HCT116 (cell line): ENCODE measurements at places on chromosomes 16 and 17.
A peak's percentile ranks its signal among the peaks of the same experiment; 100 is the strongest.

DNA sequence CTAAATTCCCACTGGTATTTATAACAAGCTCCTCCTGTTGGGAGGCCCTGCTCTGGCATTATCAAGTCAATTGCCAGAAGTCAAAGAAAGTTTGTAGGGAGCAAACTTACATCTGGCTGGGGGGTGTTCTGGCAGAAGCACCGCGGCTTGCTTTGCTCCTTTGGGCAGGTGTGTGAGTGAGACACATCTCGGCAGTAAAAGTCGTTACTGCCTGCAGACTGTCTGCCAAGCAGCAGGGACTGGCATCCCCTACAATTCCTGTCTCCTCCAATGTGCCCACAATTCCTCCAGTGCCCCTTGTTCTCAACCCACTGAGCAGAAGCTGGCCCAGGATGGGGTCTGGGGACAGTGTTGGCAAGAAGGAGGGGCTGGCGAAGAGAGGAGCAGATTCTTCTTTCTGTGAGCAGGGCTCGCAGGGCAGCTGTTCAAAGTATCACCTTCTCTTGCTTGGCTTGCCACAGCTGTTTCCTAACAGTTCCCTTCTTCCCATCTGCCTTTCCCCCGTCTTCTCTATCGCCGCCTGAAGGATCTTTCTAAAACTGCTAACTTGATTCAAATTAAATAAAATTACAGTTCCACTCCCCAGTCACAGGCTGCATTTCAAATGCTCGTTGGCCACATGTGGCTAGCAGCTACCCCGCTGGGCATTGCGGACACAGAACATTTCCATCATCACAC lies 30.2 kb downstream of the SPACA3 start:
- no peak for DNase-seq

DNA sequence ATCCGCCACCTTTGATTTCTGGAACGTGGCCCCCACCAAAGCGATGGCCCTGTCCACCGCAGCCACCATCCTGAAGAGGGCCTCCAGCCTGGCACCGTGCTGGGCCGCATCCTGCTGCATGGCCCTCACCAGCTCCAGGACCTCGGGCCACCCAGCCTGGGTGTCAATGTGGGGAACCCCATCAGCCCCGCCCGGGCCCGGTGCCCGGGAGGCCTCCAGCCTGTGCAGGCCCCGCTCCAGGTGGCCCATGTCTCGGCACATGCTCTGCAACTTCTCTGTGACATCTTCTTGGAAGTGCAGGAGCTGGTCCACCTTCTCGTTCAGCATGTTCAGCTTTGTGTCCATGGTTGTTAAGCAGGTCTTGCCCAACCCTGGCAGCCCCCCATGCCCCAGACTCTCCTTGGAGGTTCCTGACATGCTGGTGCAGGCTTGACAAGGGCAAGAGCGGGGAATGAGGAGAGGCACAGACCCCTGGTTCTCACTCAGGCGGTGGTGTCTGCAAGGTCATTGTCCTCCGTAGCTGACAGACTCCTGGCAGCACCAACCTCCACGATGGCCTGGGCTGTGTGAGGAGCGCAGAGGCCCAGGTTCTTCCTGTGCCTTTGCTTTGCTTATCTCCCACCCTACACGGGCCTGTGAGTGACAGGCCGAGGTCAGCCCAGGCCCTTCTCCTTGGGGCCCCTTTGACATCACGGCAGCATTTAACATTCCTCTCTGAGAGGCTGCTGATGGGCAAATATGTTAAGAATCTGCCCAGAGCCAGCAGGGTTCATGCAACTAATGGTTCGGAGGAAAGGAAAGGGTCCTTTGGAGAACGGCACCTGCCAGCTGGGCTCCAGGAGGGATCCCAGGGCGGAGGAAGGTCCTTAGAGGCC lies at the start of gene MYLK3:
Gene MYLK3 (minus strand): TSS at position 568 of the 875 bp plus-strand sequence. CDS start 151 bp downstream, at position 417.
- DNase-seq = no peak

- no peak for DNase-seq
Measured at GRCh38 chr17:49552070-49552751, 23.5 kb upstream of the NXPH3 start.

- DNase-seq = no peak
Measured at GRCh38 chr16:10090816-10091215, 91.4 kb downstream of the GRIN2A start.

- DNase-seq = no peak
Measured at GRCh38 chr16:27369806-27370205, 32.2 kb upstream of the IL21R start.

DNA sequence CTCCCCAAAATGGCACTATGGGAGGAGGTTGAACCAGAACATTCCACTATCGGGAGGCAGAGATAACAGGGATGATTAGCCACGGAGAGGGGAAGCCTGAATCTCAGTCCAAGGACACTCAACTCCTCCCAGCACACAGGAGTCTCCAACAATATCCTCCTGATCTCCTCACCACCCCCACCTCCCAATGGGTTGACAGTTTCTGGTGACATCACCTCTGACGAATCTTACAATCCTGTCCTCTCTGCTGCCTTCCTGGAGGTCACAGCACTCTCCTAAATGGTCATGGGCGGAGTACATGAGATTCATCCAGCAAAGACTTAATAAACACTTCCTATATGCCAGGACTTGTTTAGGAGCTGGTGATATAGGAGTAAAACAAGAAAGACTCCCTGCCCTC lies 80.9 kb downstream of the SLC6A2 start:
- no peak for DNase-seq

GRCh38 chr17:72244956-72245355 lies 124.1 kb downstream of the SOX9 start:
- DNase-seq = no peak

DNA sequence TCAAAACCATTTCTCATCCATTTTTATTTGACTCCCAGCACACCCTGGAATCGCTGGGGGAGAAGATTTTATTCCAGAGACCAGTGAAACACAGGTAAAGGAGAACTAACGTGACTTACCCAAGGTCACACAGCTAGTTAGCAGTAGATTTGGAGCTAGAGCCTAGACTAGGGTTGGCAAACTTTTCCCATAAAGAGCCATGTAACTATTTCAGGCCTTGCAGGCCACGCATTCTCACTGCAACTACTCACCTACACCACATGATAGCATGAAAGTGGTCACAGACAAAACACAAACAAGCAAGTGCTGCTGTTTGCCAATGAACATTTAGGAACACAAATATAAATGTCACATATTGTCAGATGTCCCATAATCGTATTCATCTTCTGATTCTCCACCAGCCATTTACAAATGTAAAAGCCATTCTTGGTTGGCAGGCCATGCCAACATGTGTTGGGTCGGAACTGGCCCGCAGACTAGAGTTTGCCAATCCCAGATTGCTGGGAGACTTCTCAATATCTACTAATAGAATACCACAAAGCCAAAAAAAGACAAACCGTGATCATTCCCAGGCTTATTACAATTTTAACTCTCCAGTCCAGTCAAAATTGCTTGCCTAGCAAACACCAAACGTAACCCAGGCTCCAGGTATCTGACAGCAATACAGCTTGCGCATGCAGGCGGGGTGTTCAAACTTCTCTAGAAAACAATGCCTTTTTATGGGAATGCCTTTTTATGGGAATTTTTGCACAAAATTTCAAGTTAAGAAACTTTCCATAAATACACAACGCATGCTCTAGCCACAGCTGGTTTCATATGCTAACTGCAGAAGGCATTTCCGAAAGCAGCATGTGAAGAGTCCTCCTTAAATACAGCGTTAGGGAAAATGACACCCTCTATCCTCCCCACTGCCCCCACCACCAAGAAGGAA lies 20.9 kb downstream of the ZFHX3 start:
- no peak for DNase-seq

- no peak for DNase-seq
Measured at GRCh38 chr16:79728048-79728922, 127.7 kb upstream of the MAF start.

GRCh38 chr16:8935989-8936388 lies 27.7 kb downstream of the USP7 start:
- DNase-seq = no peak

DNA sequence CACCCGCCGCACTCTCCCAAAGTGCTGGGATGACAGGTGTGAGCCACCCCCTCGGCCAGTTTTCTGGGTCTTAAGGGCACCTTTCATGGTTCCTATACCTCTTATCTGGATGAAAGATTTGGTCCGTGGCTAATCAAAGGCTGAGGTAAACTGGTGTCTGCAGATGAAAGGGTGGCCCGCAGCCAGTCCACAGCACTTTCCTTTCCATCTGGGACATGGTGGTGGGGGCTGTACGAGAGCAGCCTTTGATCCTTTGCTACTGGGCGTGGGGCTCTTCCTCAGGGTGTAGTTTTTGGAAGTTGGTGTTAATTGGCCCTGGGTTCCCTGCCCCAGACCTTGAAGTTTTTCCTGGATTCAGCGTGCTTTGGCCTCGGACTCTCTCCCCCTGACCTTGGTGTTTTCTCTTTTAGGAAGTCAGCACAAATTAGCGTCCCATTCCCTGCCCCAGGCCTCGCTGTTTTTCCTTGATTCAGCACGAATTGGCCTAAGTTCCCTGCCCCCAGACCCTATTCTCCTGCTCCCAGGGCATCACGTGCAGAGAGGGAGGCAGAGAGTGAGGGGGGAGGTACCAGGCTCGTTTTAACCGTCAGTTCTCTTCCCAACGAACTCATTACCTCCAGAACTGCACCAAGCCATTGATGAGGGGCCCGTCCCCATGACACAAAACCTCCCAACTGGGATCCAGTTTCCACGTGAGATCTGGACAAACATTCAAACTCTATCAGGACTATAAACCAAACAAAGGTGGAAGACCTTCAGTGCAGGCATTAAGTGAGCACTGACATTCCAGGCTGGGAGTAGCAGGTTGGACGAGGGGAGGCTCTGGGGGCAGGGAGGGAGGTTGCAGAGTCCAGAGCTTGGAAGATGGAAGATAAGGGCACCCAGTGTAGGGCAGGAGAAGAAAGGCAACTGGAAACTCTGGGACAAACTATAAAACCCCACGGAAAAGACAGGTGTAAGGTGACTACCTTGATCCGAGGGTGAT lies 11.6 kb downstream of the DPEP1 start:
- no peak for DNase-seq

DNA sequence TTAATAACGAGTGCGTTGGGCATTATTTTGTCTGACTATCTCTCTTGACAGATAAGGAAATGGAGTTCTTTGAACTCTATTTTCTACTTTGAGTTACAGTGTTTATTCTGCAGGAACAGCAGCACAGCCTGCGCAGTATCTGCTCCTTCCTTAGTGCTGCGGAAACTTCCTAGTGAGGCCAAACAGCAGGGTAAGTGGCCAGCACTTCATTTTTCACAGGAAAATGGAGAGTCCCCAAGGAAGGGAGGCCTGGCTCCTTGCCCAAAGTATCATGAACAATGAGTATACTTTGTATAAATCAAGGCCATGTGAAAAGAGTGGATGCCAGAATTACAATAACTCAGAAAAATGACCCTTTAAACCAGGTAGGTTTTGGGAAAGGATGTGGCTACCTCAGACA lies 140.6 kb downstream of the VPS53 start:
- DNase-seq = no peak

DNA sequence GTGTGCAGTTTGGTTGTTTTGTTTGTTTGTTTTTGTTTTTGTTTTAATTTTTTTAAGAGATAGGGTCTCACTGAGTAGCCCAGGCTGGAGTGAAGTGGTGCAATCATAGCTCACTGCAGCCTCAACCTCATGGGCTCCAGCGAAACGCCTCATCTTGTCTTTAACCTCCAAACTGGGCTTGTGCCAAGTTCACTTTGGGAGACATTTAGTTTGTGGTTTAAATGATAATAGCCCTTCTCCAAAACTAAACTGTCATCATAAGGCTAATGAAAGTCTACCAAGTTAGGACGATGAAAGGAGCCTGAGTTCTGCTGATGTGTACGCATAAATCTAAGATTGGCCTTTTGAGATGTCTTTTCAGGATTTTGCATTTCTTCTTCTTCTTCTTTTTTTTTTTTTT lies 6.5 kb upstream of the CARD14 start:
- DNase-seq = no peak

GRCh38 chr17:66724581-66725341 lies 110.2 kb upstream of the CACNG5 start:
- DNase-seq = no peak

- peak; percentile 65 for DNase-seq
Measured at GRCh38 chr17:1484676-1485422, 7.6 kb downstream of the MYO1C start.

GRCh38 chr17:72380120-72380519 lies 259.3 kb downstream of the SOX9 start:
- DNase-seq = no peak

DNA sequence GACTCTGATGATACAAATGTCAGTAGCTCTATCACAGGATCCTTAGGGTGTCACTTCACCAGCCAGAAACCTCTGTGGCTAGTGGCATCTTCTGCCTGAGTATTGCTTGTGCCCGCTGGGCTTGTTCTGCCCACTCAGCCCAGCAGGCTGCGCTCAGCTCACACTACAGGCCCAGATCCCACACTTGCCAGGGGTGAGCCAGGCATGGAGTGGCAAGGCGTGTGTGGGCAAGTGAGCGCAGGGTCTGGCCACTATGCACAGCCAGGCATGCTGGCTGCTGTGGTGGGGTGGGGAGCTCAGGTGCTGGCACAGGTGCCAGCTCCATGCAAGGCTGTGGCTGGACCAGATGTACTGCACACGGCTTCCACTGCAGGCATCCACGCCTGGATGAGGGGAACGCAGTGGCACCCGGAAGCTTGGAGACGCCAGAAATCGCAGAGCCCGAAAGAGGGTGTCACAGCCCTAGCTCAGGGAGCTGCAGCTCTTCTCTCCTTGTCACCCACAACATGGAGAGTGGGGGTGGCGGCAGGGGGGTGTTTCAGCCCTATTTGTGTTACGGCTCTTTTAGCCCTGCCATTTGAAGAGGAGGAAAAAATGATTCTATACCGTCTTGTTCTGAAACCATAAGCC lies 10.2 kb downstream of the CFAP97D1 start:
- no peak for DNase-seq

GRCh38 chr17:76094046-76094445 lies 9.5 kb downstream of the EXOC7 start:
- DNase-seq = no peak

- DNase-seq = no peak
Measured at GRCh38 chr17:66538776-66539175, 236.4 kb downstream of the PRKCA start.

GRCh38 chr16:84663433-84664101 lies 15.3 kb downstream of the KLHL36 start:
- no peak for DNase-seq

- no peak for DNase-seq
Measured at GRCh38 chr16:19578378-19578971, 23.0 kb downstream of the VPS35L start.

- DNase-seq = peak; percentile 4
Measured at GRCh38 chr17:53032861-53033271, 789.9 kb upstream of the KIF2B start.

DNA sequence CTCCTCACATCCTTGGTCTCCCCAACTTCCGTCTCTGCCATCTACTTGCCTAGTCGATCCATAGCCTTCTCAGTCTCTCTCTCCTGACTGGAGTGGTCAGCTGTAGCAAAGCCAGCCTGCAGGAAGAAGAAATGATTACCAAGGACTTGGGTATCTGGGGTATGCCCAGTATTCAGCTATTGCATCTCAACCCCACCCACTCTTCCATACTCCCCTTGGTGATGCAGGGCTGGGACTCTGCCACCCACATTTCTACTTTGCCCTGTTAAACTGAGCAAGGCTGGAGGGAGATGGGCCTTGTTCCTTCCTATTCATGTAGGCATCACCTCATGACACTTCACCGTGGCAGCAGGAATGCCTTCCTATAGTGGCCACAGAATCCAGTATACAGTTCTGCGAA lies 2.3 kb downstream of the COPRS start:
- DNase-seq = no peak
